Natural killer cell (primary cell): ENCODE measurements at places on chromosomes 7 and 10. TPM values are rescaled to one million over a fixed set of nuclear protein-coding genes. Genes with fewer than 3 reads are reported as not detected.
A peak's percentile ranks its signal among the peaks of the same experiment; 100 is the strongest.

Gene HABP2
- not detected for total RNA-seq

Gene OLAH
- not detected for total RNA-seq

Gene HOXA9
- 0.39 TPM for total RNA-seq

Gene NCF1
- 3.8 TPM for total RNA-seq

DNA sequence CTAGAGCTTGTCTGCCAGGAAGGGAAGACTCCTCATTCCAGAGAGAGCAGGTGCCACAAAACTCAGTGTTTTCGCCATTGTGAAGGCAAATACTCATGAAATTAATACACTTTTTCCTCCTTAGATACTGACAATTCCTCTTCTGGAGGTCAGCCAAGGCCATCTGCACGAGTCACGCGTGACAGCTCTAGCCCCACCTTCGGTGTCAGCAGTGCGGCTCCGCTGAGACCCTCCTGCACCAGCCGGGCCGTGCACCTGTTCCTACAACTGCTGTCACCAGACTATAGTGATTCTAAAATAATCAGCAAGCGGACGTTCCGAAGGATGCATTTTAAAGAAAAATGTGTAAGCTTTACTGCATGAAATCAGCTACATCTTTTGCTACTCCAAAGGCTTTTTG is 127.7 kb downstream of the DIP2C start:
- no peak for DNase-seq

DNA sequence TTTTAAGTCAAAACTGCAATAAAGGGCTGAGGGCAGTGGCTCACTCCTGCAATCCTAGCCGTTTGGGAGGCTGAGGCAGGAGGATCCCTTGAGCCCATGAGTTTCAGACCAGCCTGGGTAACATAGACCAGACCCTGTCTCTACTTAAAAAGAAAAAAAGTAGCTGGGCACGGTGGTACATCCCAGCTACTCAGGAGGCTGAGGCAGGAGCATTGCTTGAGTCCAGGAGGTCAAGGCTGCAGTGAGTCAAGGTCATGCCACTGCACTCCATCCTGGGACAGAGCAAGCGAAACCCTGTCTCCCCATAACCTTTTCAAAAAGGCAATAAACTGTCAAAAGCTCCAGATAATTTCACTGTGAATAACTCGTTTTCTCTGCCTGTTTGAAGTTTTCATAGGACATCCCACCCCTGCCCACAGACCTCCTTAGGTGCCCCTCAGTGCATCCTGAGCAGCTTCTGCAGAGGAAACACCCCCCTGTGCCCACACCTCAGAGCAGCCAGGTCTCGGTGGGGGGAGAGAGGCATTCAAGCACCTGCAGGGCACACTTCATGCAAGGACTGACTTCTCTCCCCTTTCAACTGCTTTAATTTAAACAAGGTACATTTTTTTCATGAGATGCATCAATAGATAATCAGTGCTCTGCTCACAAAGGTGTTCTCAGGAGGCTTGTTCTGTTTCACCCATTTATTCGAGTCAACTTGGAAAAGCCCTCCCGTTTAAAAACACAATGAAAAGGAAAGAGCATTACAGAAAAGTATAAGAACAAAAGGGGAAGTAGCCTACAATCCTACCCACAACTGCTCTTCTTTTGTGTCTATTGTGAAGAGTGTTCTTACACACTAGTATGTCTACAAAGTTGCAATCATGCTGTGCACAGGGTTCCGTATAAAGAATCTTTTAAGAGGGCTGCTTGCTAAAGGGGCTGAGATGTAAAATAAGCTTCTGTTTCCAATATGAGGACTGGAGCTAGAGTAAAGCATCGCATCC is 104.9 kb downstream of the KMT2E start:
- DNase-seq: no peak

- DNase-seq: no peak
Measured at GRCh38 chr7:150325901-150326300, 2.6 kb upstream of the ACTR3C start.

- no peak for DNase-seq
Measured at GRCh38 chr10:99742701-99743100, 10.7 kb downstream of the CUTC start.

DNA sequence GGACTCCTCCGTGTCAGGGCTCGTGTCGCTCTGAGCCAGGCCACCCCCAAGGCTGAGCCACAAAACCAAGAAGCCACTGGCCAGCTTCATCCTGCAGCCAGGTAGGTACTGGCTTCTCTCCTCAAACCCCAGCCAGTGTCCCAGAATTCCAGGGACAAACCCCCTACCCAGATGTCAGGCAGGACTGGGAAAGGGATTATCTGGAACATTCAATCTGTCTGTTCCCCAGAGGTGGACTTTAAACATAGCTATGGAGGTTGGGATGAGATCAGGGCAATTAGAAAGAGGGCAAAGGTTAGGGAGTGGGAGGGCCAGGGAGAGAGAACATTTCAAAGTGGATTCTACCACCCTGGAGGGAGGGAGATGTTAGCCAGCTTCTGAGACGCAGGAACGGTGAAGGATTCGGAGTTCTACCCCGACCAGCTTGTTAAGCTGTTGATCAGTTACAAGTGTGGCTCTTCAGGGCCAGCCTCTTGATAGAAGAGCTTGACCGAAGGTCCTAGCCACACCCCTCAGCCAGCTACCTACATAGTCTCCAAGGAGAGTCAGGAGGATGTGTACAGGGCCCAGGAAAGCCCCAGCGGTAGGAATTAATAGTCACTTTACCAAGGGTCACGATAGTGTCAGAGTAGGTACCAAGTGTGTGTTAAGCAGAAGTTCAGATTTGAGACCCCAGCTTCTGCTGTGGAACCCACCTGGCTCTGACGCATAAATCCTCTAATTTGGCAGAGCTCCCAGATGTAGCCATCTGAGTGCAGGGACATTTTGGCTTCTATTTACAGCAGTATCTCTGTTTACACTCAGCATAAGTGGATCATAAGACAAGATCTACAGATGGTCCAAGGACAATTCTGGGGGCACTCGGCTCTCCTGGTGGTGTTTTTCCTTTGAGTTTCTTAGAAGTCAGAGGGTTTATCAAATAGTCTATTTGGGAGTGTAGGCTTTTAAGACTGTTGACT is at the start of gene PLA2G12B:
PLA2G12B (minus strand) TSS at position 211 of the 959 bp plus-strand sequence; CDS start at position 90, 121 bp downstream.
- no peak for DNase-seq

DNA sequence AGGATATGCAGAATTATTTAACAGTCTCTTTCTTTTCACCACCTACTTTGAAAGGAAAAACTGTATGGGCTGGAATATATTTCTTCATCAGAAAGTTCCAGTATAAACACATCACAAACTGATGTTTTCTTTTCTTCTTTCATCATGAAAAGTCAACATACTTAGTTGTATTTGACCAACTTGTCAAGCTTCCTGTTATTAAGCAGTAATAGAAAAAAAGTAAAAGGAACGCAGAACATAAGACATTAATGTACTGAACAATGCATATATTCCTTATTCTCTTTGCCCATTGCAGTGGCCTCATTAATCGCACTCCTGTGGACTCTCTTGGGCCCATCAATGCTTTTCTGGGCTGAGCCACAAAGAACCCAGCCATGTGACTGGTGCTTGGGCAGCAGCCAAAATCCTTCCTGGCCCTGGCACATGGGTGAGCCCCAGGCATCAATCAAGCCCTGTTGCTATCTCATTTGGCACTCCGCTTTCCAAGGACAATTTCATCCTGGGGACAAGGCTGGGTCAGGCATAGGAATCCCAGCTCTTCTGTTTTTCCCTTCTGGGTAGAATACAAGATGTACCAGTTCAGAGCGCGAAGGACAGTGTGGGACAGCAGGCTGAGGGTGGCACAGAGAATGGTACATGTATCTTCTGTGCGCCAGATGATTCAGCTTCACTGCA is 42.3 kb downstream of the RHOBTB1 start:
- DNase-seq: no peak

DNA sequence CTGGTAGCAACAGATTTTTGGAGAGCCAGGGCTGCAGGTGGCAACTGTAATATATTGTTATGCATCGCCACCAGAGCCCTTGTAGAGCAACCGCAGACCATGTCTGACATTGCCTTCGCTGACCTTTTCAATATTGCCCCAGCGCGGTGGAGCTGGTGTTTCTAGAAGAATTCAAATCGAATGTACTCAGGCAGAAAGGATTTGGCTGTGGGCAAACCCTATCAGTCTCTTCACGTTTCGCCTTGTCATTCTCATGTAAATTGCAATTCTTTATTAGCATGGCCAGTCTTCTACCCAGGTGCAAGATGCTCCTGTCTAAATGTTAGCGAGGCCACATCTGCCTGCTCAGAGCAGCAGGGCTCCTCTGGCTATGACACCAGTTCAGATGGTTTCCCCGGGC is 490.2 kb upstream of the AUTS2 start:
- DNase-seq: no peak

DNA sequence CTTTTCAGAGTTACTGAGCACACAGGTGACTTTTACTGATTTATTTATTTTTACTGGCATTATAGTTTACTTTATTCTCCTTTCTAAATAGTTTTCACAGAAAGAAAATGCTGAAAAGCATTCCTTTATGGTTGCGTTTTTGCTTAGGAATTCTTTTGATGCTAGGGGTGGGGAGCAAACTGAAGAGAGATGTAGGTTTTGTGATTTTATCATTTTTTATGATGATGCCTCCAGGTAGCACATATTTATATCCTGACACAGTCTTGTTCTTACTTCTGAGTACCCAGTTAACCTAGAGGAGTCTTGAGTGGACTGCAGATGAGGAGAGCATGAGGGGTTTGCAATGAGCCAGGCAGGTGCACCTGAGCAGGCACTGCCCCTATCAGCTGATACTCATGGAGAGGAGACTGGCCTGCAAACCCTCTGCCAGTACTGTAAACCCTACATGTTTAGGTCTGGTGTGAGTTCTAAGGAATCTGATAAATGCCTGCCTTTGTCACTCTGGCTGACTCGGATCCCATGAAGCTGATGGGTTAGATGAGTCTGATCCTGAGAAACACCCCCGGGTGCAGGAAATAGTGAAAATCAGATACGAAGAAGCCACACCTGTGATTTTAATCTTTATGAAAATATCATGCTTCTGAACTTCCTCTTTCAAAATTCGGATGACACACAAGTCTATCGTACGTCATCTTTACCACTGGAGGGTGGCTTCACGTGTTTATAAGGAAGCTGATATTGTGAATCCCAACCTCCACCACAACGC is 302.9 kb downstream of the WDR37 start:
- no peak for DNase-seq

GRCh38 chr10:71744897-71745663 is 25.5 kb upstream of the C10orf105 start:
- no peak for DNase-seq

GRCh38 chr10:95558593-95559320 is 2.4 kb downstream of the SORBS1 start:
- DNase-seq: no peak

GRCh38 chr10:18968159-18968558 is 80.4 kb upstream of the MALRD1 start:
- DNase-seq: no peak

DNA sequence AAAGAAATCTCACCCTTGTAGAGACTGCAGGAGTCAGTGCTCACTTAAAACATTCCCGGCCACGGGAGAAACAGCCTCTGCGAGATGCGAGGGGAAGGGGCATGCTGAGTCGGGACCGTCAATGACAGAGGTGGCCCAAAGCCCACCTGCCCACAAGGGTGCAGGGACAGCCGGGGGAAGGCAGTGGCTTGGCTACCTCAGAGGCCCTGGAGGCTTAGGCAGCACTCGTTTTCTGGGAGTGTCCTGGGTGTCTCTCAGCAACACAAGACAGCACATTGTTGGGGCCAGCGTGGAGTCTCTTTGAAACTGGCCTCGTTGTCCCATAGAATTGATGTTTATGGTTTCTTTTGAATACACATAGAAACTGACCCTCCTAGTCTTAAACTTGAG is 25.6 kb upstream of the SYCE1 start:
- no peak for DNase-seq

DNA sequence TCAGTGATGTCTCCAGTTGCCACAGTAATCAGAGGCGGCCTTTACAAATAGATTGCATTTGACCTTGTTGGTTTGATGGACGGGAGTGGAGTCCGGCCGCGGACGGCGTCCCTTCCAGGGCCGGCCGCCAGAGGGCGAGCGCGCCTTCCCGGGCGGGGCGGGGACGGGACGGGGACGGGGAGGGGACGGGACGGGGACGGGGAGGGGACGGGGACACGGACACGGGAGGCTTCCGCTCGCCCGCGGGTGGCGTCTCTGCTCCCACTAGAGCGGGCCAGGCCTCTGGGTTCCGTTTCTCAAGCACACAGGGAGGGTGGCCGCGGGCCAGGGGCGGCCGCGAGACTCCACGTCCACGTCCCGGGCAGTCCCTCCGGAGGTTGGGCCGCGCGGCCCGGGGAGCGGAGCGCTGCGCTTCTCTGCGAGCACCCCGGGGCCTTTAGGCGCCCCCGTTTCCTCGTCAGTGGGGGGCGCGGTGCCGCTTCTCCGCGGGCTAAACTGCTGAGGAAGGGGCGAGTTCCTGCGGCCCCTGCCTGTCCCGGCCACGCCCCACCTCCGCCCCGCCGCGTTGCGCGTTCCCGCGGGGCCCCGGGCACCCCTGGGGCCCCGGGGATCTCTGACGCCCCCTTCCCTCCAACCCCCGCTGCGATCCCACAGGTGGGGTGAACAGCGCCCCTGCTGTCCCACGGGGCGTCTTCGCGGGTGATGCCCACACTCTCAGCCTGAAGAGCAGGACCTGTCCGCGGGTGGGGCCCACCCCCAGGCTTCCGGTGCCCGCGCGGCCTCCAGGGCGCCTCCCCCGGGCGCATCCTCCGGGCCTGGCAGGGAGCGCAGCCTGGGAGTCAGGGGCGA is 84.2 kb upstream of the MKI67 start:
- DNase-seq: peak; percentile 75

DNA sequence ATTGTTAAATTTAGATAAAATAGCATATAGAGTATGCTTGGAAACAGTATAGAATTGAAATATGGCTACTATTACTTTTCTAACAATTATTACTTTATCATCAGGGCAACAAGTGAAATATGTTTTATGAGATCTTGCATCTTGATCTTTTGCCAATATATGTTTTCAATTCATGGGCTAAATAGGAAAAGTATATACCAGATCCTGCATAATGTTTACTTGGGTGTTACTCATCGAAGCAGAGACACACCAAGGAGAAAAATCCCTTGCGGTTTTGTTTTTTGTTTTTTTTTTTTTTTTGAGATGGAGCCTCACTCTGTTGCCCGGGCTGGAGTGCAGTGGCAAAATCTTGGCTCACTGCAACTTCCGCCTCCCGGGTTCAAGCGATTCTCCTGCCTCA is 541.4 kb downstream of the SUGCT start:
- DNase-seq: no peak
